Left lung (tissue), 14 donors: ENCODE measurements at places on chromosomes 3 and 15. TPM values are rescaled to one million over a fixed set of nuclear protein-coding genes. Genes with fewer than 3 reads are reported as not detected.

Gene FYTTD1
- 103 TPM for polyA plus RNA-seq

- peak; percentile 31 for DNase-seq
Observed at GRCh38 chr3:134333522-134334181, 40.6 kb downstream of the AMOTL2 start.

Gene PCSK6
- polyA plus RNA-seq: 25.7 TPM

Gene CPLX3
- polyA plus RNA-seq: not detected

- DNase-seq: no peak
Observed at GRCh38 chr3:24199775-24200247, 254.7 kb downstream of the NR1D2 start.

- no peak for DNase-seq
Observed at GRCh38 chr3:9224490-9224889, 25.0 kb downstream of the SRGAP3 start.

- no peak for DNase-seq
Observed at GRCh38 chr3:88114878-88115549, 34.7 kb upstream of the C3orf38 start.
